Frontal cortex (tissue), 4 donors: ENCODE measurements at places on chromosomes 5 and 9. TPM values are rescaled to one million over a fixed set of nuclear protein-coding genes. Genes with fewer than 3 reads are reported as not detected.

SAPCD2 gene
- 1.2 TPM for total RNA-seq

PCDHGA5 gene
- 5.7 TPM for total RNA-seq

SOHLH1 gene
- total RNA-seq = not detected

ZFP2 gene
- total RNA-seq = 8.2 TPM

BHMT gene
- 2.4 TPM for total RNA-seq

C1QTNF3 gene
- total RNA-seq = 12.6 TPM

ZNF300 gene
- 90.9 TPM for total RNA-seq

PCDHGA7 gene
- 4.9 TPM for total RNA-seq

POLE3 gene
- 39.5 TPM for total RNA-seq

LRRC70 gene
- 3.7 TPM for total RNA-seq

NR2F1 gene
- total RNA-seq = 53.8 TPM

ZDHHC11B gene
- 4.5 TPM for total RNA-seq

RIGI gene
- 6.9 TPM for total RNA-seq
